ENCODE measurements at places on chromosomes 13 and 19. TPM values are rescaled to one million over a fixed set of nuclear protein-coding genes. Genes with fewer than 3 reads are reported as not detected.

- H3K27ac ChIP-seq: no peak overlapping the region
- no peak for DNase-seq
- no peak overlapping the region for H3K4me3 ChIP-seq
- peaks cover 51% of the 10 kb centered on the region for H3K27me3 ChIP-seq
- H3K36me3 ChIP-seq: no peaks in the 10 kb centered on the region
These were observed 2.2 kb downstream of the TNNT1 start for GRCh38 chr19:55146705-55147273.

- no peaks in the 10 kb centered on the region for H3K27me3 ChIP-seq
- no peaks in the 10 kb centered on the region for H3K36me3 ChIP-seq
- no peak overlapping the region for H3K4me3 ChIP-seq
- no peak overlapping the region for H3K27ac ChIP-seq
- H3K4me1 ChIP-seq: no peaks in the 10 kb centered on the region
These were observed 120.7 kb upstream of the VSTM2B start for GRCh38 chr19:29404951-29405727.

GRCh38 chr13:94646904-94647303 is 45.2 kb downstream of the GPR180 start:
- H3K27ac ChIP-seq: no peak overlapping the region
- no peaks in the 10 kb centered on the region for H3K36me3 ChIP-seq
- H3K4me3 ChIP-seq: no peak overlapping the region
- no peak for DNase-seq
- H3K27me3 ChIP-seq: no peaks in the 10 kb centered on the region

GRCh38 chr13:109760402-109760801 is 26.0 kb downstream of the IRS2 start:
- H3K4me1 ChIP-seq: peaks cover 18% of the 10 kb centered on the region
- no peak overlapping the region for H3K27ac ChIP-seq
- no peak overlapping the region for H3K4me3 ChIP-seq
- peaks cover 15% of the 10 kb centered on the region for H3K36me3 ChIP-seq
- no peak for DNase-seq

GRCh38 chr19:16293118-16294091 is 31.2 kb upstream of the KLF2 start:
- H3K4me3 ChIP-seq: no peak overlapping the region
- peaks cover 5% of the 10 kb centered on the region for H3K4me1 ChIP-seq
- no peak overlapping the region for H3K27ac ChIP-seq

Gene FLT1
- total RNA-seq: 1.1 TPM

Gene ANGPTL8
- not detected for total RNA-seq

DNA sequence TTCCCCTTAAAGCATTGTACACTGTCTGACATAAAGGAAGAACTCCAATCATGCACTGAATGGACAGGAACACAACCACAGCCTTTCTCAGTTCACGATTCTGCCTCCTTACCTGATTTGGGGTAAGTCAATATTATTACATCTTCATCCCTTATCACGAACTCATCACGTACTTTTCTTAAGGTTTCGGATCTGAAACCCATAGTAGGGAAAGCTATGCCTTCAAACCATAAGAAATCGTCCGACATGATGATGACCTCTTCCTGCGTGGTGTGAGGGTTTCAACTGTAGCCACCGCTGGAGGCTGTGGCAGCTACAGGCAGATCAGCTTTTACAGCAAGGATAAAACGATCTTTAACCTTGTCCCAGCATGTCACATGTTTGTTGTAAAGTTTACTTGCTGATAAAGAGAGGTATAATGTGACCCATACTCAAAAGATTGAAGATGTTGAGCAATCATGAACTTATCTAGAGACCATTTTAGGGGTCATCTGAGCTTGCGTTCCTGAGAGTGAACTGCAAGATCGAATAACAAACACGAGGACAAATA is at the start of gene SULT2A1:
Gene SULT2A1 (minus strand): TSS at position 306 of the 550 bp plus-strand sequence. CDS start 58 bp downstream, at position 248.
- H3K27me3 ChIP-seq: no peaks in the 10 kb centered on the region
- H3K27ac ChIP-seq: no peak within 1 kb of the TSS
- H3K4me3 ChIP-seq: no peak within 1 kb of the TSS
- H3K36me3 ChIP-seq: no peaks in the 10 kb centered on the region
- no peak for DNase-seq

Gene PCP2
- 2.1 TPM for total RNA-seq

All from CD4-positive, alpha-beta T cell (primary cell).